ENCODE measurements at places on chromosomes 6 and 20. TPM values are rescaled to one million over a fixed set of nuclear protein-coding genes. Genes with fewer than 3 reads are reported as not detected.

- no peak for DNase-seq
Observed at GRCh38 chr20:61046721-61047351, 205.2 kb upstream of the CDH4 start.

- DNase-seq: no peak
Observed at GRCh38 chr6:7207720-7208119, 100.0 kb downstream of the RREB1 start.

GRCh38 chr20:33309631-33310030 lies 26.6 kb downstream of the BPIFB1 start:
- DNase-seq: no peak

DNA sequence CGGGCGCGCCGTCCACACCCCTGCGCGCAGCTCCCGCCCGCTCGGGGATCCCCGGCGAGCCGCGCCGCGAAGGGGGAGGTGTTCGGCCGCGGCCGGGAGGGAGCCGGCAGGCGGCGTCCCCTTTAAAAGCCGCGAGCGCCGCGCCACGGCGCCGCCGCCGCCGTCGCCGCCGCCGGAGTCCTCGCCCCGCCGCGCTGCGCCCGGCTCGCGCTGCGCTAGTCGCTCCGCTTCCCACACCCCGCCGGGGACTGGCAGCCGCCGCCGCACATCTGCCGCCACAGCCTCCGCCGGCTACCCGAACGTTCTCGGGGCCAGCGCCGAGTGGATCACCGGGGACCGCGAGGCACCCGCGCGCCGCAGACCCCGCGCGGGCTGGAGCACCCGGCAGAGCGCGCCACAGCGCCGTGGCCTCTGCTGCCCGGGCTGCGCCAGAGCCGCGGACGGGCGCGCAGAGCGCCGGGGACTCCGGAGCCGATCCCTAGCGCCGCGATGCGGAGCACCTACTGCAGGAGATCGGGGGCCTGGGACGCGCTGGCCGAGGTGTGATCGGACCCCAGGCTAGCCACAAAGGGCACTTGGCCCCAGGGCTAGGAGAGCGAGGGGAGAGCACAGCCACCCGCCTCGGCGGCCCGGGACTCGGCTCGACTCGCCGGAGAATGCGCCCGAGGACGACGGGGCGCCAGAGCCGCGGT lies at the start of gene BMP2:
Gene BMP2, plus strand, starts transcription at position 151 of the 692 bp plus-strand sequence. CDS start 2,441 bp downstream, outside the sequence.
- peak; percentile 72 for DNase-seq

GRCh38 chr20:1808101-1808500 lies 87.1 kb upstream of the SIRPA start:
- no peak for DNase-seq

DNA sequence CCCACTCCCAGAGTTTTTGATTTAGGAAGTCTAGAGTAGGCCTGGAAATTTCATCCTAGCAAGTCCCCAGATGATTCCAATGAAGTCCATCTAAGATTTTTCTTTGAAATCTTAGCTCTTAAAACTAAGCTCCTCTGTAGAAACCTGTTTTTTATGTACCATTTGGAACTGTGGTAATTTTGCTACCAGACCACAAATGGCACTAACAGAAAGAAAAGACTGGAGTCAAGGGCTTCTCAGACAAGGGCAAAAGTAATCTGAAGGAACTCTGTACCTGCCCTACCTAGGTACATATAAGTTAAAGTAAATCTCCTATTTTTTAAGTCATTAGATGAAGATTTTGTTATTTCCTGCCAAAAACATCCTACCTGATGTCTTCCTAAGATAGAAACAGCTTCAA lies 155.0 kb upstream of the HTR1E start:
- no peak for DNase-seq

GRCh38 chr6:25458485-25458884 lies 179.3 kb downstream of the CARMIL1 start:
- DNase-seq: no peak

DNA sequence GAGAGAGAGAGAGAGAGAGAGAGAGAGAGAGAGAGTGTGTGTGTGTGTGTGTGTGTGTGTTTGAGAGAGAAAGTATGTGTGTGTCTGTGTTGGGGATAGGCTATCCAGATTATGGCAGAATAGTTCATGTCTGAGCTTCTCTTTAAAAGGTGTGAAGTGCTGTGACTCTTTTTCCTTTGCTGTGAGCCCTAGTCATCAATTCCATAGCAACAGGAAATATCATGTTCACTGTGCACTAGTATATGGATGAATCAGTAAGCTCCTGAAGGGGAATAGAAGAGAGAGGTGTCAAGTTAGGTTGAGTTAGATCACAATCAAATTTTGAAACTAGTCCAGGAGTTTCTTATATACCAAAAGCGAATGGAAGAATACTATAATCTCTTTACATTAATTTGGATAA lies 318.7 kb downstream of the RFPL4B start:
- no peak for DNase-seq

- DNase-seq: no peak
Observed at GRCh38 chr6:32895006-32895345, 41.0 kb downstream of the PSMB9 start.

DNA sequence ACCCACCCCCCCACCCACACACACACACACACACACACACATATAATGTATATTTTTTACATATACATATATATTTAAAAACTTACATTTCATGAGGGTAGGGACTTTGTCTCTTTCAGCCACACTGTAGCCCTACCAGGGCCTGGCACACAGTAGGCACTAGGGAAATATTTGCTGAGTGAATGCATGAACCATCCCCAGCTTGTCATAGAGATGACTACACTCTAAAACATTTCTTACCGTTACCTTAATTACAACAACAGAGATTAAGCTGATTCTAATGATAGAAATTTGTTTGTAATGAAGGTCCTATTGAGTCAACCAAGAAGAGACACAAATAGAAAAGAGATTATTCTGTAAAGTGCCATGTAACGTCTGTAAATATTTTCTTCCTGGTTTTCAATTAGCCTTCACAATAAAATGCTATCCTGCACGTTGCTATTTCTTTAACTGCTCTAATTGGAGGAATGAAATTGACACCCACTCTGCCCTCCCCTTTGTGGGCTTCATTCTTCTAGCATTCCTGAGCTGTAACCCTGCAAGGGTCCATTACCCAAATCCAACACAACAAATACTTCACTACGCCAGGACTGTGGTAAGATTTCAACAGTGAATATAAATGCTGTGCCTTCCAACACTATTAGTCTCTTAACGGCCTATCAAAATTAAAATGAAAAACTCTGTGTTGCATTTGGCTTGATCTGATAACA lies 30.8 kb downstream of the SIM1 start:
- no peak for DNase-seq

DNA sequence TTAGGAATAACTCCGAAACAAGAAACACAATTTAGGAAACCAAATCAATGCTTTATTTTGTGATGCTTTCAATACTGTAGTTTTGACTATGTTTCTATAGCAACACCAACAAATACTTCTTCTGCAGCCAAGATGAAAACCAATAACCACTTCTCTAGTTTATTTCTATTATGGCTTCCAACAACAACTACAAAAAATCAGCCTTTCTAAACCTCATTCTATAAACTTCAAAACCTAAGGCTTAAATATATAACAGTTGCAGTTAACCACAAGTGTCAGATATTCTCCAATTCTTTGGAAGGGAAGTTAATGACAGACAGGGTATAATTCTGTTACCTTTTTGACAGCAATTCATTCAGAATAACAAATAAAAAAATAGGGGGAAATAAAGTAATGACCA lies 80.9 kb downstream of the EPB41L2 start:
- DNase-seq: no peak

DNA sequence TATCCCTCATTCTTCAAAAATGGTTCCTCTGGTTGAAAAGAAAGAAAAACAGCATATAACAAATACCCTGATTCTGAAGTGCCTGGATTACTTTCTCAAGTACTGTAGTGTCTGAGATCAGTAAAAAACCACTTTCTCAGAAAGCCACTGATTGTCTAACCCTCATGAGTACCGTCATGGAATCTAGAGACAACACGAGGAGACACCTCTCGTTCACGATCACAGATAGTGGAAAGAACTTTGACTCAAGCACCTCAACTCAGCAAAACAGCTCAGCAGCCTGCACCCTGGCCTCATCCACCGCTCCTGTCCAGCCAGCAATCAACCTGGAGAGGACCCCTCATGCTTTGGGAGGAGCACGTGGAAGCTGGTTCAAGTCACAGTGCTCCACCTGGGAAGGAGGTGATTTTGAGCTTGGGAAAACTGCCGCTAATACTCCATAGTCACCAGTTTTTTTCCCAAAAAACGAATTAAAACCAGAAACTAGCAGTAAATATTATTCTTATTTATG lies 1.0 kb downstream of the SCML4 start:
- DNase-seq: no peak

GRCh38 chr6:137313928-137314855 lies 95.0 kb upstream of the IFNGR1 start:
- peak; percentile 75 for DNase-seq

DNA sequence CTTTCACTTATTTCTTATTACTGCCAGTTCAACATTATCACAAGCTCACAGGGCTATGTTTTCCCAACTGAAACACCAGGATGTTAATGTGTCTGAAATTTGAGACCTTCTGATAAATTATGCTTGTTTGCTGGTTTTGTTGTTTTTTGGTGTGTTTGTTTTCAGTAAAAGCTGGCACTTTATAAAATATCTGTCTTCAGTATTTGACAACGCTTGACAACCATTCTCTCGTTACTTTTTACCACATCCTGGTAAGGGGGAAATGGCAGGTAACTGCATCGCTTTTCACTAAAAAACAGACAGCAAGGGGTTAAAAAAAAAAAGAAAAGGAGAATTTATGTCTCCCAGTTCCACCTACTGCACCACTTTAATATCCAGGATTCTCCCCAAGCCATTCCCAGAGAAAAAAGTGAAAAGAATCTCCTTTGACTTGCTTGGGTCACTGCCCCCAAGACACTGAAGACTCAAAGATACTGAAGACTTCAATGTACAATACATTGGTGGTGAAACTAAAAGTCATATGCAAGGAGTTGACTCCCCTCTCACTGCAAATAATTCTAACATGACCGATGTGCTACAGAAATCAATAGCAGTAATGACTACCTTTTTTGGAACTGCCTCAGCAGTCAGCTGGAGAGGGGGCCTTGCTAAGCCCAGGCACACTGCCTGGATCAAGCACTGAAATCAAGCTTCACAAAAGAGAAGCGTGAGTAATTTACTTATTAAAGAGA lies 88.9 kb downstream of the HIVEP2 start:
- DNase-seq: no peak

- peak; percentile 53 for DNase-seq
Observed at GRCh38 chr6:113433335-113433991, 423.7 kb upstream of the MARCKS start.

- no peak for DNase-seq
Observed at GRCh38 chr6:96611342-96611991, 48.5 kb downstream of the FHL5 start.

- peak; percentile 41 for DNase-seq
Observed at GRCh38 chr6:28489366-28490204, 26.0 kb downstream of the GPX6 start.

GRCh38 chr20:63705232-63706026 lies 2.3 kb downstream of the ARFRP1 start:
- DNase-seq: no peak

GRCh38 chr20:21234806-21235483 lies 68.2 kb upstream of the XRN2 start:
- DNase-seq: no peak

GRCh38 chr20:37777988-37778659 lies 84.3 kb downstream of the CTNNBL1 start:
- no peak for DNase-seq

DNA sequence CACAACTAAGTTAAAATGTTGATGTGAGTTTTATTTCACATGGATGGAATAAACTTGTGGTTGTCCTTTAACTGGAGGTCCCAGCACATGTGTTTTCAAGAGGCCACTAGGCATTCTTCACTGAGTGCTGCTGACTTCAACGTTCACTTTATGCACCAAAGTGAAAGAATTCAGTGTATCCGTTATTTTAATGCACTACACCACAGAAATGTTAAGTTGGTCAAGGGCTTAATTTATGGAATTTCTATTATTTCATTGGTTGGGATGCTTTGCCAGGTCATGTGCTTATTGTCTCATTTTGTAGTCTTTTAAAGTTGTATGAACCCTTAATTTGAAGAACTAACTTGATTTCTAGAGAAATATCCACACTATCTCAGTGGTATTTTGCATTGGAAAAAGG lies 106.4 kb downstream of the PPP1R14C start:
- DNase-seq: no peak

- no peak for DNase-seq
Observed at GRCh38 chr20:14855171-14855570, 517.8 kb upstream of the FLRT3 start.

DNA sequence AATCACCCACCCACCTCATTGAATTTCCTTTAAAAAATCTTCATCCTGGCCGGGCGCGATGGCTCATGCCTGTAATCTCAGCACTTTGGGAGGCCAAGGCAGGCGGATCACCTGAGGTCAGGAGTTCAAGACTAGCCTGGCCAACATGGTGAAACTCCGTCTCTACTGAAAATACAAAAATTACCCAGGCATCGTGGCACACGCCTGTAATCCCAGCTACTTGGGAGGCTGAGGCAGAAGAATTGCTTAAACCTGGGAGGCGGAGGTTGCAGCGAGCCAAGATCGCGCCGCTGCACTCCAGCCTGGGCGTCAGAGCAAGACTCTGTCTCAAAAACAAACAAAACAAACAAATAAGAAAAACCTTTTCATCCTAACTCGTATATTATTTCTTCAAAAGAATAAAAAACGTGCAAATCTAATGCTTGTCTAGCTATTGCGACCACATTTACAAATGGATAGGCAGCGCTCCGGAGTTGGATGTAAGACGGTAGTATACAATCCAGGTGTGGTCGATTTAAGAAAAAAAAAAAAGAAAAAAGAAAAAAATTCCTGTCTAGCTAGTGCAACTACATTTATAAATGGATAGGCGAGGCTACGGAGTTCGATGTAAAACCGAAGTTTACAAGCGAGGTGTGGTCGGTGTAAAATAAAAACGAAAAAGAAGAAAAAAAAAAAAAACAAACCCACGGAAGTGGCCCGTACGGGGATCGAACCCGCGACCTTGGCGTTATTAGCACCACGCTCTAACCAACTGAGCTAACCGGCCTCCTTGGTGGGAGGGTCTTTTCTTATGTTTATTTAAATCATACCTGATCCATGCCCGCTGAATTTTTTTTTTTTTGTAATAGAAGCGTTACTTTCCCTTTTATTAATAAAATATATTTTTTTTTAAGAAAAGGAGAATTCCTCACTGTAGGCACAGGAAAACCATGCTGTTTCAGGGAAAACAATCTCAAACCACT lies 70.7 kb upstream of the PRSS16 start:
- DNase-seq: peak; percentile 74

- no peak for DNase-seq
Observed at GRCh38 chr6:150410906-150411305, 42.1 kb downstream of the IYD start.

The PRDM13 gene
- total RNA-seq: not detected

The C20orf204 gene
- 34.8 TPM for total RNA-seq

The HS3ST5 gene
- total RNA-seq: not detected

The NTSR1 gene
- total RNA-seq: 23.9 TPM

The SOX4 gene
- total RNA-seq: 14.1 TPM

The CEP85L gene
- 5.3 TPM for total RNA-seq

The PTCRA gene
- total RNA-seq: not detected

The HLA-DQB1 gene
- not detected for total RNA-seq

The LRRC73 gene
- not detected for total RNA-seq

The GTSF1L gene
- not detected for total RNA-seq

The C2 gene
- 9.4 TPM for total RNA-seq

The DEFB125 gene
- total RNA-seq: not detected

Data from transverse colon (tissue), 4 donors.